ENCODE measurements at places on chromosomes 5 and 9. TPM values are rescaled to one million over a fixed set of nuclear protein-coding genes. Genes with fewer than 3 reads are reported as not detected.

Gene ABITRAM
- total RNA-seq, result 13.0 TPM

Gene FGFR4
- total RNA-seq, result 0.26 TPM

Gene PTPN3
- total RNA-seq, result 9.5 TPM

Gene TNC
- total RNA-seq, result 1,433 TPM

Gene FABP6
- total RNA-seq, result not detected
